ENCODE measurements at places on chromosomes 1 and 21.

- DNase-seq = no peak
Measured at GRCh38 chr1:232291681-232292080, 338.3 kb downstream of the SIPA1L2 start.

DNA sequence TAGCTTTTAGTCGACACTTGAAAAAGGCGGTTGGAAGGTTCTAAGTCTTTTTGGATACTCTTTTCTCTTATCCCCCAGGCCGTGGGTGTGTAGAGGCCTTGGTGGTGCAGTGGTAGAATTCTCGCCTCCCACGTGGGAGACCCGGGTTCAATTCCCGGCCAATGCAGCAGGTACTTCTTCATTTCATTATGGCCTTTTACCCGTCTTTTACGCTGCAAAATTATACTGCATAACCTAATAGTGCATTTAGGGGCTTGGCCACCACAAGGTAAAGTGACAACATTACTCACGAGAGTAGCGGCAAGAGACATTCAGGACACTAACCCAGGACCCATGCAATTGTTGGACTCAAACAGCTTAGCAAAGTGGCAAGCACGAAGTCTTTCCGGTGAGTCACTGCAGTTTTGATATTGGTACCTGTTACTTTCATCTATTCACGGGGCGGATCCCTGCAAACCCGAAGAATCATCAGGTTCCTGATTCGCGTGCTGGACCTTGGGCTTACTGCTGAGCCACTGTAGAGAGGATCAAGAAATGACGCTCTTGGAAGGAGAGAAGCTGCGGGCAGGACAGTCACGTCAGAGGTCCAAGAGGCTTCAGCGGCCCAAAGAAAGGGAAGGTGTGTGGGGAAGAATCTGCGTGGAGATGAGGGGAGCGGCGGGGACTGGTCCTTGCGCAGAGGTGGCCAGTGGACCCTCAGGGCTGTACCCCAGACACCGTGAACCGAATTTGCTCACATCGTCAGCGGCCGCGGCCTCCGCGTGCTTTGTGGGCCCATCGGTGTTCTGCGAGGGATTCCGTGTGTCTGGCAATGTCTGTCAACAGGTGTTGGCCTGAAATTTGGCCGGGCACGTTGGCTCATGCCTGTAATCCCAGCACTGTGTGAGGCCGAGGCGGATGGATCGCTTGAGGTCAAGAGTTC lies 12.9 kb upstream of the RNU1-4 start:
- DNase-seq = peak; percentile 36

- DNase-seq = no peak
Measured at GRCh38 chr1:76073481-76073880, 1.1 kb upstream of the ST6GALNAC3 start.

DNA sequence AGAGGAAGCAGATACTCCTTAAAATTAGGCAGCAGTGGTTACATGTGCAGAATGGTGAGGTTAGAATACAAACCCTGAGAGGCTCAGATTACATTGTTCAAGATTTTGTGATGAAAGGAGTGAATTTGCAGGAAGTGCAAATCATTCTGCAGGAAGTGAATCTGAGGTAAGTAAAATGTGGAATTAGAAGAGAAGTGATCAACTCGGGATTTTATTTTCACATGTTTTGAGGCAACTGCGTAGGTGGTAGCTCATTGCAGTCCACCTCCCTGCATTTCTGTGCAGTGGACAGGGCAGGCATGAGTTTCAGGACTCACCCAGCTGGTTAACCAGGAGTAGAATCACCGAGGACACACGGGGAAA lies 2.1 kb upstream of the PLA2G2C start:
- no peak for DNase-seq

GRCh38 chr1:180097326-180097605 lies 57.4 kb upstream of the QSOX1 start:
- no peak for DNase-seq

DNA sequence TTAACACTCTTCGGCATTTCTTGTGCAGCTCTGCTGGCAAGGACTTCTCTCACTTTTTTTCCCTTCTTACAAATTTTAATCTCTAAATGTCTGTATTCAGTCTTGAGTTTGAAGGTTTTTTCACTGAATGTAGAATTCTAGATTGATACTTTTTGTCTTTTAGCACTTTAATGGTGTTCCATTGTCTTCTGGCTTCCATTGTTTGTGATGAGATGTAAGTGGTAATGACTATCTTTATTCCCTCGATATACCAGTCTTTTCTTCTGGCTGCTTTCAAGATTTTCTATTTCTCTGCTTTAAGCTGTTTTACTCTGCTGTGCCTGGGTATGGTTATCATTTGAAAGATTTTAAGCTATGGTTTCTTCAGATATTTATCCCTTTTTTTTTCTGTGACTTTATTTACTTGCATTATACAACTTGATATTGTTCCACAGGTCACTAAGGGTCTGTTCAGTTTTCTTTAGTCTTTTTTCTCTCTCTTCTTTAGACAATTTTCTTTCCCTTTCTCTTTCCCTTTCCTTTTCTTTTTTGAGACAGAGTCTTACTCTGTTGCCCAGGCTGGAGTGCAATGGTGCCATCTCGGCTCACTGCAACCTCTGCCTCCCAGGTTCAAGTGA lies 35.8 kb downstream of the DYRK1A start:
- no peak for DNase-seq

DNA sequence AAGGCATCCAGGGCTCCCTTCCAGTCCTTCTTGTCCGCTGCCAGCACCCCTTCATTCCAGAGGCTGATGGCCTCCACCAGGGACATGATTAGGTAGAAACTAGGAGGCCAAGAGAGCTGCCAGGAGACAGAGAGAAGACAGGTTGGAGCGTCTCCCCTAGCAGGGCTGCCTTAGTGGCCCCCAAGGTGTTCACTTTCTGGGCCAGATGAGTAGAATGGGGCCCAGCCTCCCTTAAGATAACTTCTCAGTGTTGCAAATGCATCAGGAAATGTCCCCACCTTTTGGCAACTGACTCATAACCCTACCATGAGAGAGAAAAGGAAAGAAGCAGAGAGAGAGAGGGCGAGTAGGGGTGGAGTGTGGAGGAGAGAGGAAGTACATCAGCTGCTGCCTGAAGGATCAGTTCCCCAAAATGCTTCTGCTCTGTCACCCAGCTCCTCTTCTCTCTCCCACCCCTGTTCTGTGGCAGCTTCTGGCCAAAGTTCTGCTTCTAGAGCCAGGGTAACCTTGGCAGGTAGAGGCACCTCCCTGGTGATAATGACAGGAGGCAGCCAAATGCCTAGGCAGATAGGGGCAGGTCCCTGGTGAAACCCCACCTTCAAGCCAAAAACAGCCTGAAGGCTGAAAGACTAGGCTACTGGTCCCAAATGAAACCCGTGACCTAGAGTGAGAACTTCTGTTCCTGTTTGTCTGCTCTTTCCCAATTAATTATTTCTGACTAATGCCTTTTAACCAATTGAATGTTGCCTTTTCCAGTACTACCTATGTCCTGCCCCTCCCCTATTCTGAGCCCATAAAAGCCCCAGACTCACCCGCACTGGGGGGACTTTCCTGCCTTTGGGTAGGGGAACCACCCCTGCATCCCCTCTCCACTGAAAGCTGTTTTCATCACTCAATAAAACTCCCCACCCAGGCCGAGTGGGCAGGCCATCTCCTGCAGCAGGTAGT lies at the start of gene NCF2:
TSS of gene NCF2 (minus strand) at position 216 of the 948 bp plus-strand sequence. CDS start at position 86, 130 bp downstream.
- no peak for DNase-seq

DNA sequence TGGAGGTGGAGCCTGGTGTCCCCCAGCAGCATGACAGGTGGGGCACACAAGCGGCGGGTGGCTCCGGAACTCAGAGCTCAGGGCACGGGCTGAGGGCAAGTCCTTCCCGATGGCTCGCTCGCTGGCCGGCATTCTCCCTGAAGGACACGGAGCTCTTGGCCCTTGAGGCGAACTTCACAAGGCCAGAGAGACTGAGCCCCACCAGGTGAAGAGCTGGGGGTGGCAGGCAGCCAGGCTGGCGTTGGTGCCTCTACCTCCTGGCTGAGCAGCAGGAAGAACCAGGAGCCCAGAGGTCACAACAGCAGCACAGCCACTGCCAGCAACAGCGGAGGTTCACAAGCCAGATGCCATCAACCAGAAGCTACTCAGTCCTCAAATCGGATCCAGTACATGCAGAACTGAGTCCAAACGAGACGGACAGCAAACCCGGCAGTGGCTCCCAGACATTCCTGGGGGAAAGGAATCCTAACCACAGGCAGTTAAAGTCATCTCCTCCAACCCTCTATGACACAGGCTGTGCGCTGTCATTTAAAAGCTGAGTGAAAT lies 54.1 kb downstream of the NPHP4 start:
- DNase-seq = no peak

GRCh38 chr21:44523567-44524413 lies 16.2 kb downstream of the KRTAP10-1 start:
- DNase-seq = no peak

DNA sequence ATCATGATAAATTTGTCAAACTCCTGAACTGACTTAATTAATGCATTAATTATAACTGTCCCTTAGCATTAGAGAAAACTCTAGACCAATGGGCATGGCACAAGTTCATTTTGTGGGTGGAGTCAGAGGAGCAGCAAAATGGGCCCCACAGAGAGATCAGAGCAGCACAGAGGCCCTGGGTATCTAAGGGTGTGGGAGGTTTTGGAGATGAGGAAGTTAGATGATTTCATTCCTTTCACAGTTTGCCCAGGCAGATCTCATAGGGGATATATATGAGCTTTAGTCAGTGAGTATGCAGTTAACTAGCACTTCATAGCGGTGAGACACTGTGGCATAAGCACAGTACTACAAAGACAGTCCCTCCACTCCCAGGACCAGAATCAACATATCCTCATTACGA lies 117.3 kb downstream of the MAB21L3 start:
- DNase-seq = no peak

Data from activated CD4-positive, alpha-beta T cell treated with anti-CD3 and anti-CD28 coated beads, Interleukin-2, amount 50 U/mL, for 1 hour (primary cell).